CD4-positive, alpha-beta T cell treated with Interleukin-1 beta for 1 hour (primary cell): ENCODE measurements at places on chromosomes 7 and 10.

GRCh38 chr7:151405588-151405987, 4.2 kb downstream of the WDR86 start:
- DNase-seq, result no peak

DNA sequence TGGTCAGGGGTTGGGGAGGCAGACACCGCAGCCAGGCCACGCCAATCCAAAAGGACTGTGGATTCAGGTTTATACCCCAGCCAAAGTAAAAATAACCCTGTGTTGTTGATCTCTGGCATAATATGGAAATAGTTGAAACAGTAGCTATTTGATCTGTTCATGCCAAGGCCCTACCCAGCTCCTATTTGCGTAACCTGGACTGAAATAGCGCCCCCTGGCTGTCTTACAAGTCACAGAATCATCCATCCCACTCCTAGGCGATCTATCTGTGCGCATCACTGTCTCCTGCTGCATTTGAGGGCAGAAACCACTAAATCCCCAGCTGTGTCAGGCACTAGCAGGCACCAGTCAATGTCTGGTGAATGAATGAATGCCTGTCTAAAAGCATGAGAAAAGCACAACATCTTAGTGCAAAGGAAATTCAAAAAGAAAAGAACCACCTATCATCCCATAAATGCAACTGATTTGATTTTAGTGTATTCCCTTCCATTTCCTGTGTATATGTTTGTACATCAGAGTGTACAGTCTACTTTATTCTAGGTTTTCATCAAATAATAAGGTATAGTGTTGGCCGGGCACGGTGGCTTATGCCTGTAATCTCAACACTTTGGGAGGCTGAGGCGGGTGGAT, 160.0 kb downstream of the SLIT1 start:
- peak; percentile 43 for DNase-seq

DNA sequence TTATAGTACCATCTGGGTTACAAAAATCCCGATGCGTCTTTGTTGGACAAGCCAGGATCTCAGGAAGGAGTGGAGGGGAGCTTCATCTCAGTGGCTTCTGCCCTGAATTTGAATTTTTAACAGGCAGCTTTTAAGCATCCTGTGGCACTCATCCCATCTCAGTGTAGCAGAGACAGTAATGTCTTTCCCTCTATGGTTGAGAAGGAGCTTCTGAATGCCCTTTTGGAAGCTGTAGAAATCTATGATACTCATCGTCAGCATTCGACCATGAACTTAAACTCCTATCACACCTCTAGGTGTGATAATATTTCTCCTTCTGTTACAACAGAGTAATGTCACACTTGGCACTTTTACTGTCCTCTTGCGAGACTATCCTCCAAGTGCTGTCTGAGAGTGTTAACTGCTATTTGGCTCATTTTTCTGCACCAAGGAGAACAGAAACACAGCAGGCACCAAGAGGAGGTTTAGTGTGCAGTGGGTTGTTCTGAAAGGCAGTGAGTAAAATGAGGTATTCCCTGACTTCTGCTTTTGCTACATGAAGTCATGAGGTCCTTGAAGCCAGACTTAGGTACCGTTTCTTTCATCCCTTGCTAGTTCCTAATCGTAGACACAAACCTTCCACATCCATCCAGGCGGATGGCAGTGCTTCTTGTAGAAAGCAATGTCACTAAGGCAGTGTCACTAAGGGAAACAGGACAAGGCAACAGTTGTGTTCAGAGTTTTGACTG, 177.4 kb downstream of the CELF2 start:
- no peak for DNase-seq

- DNase-seq, result no peak
Observed at GRCh38 chr10:130411496-130412085, 275.4 kb downstream of the GLRX3 start.

- no peak for DNase-seq
Observed at GRCh38 chr7:97639036-97639435, 92.8 kb upstream of the TAC1 start.
